Neural progenitor cell (in vitro differentiated cells): ENCODE measurements at places on chromosomes 4 and X.

- DNase-seq = no peak
Observed at GRCh38 chr4:139978692-139979091, 175.3 kb downstream of the MAML3 start.

DNA sequence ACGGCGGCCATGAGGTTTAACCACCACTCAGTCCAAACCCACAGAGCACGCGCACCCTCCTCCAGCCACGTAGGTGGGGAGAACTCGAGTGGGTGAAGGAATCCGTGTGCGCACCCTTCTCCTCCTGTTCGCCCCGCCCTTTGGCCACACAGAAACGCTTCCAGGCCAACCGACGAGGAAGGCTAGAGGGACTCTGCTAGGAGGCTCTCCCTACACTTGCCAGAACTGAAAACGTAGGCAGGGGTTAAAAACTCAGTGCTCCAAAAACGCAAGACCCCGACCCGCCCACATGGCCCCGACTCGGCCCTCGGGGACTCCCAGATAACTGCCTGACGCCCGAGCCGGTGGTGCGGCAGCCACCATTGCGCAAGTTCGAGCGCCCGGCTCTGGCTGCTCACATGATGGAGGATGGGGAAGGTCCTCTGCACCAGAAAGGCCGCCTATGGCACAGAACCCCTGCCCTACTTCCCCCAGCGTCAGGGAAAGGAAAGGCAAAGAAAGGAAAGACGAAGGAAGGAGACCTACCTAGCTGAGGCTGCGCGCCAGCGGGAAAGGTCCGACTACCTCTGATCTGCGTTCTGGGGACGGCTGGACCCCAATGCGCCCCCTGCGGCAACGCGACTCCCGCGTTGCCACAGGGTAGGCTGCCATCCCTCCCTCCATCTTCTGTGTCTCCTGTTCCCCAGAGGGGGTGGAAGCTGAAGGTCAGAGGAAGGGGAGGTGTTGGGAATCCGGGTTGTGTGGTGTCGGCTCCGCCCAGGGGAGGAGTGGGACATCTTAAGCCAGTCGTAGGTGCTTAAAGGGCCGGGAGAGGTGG, 201.9 kb upstream of the AGTR2 start:
- peak; percentile 87 for DNase-seq

DNA sequence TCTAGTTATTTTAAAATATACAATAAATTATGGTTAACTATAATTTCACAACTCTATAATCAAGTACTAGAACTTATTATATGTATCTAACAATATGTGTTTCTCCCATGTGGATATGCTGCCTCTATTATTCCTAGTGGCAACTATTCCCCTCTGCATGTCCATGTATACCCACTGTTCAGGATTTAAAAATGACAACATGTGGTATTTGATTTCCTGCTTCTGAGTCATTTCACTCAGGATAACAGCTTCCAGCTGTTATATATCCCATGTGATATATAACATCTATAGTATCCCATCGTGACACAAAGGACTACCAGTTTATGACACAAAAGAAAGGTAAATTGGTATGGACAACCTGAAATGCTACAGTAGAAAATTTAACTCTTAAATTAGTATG, 167.4 kb upstream of the TACR3 start:
- no peak for DNase-seq

GRCh38 chr4:130336585-130337217, 1240.7 kb downstream of the C4orf33 start:
- DNase-seq = peak; percentile 23

- DNase-seq = peak; percentile 43
Observed at GRCh38 chr4:2811830-2812611, 19.1 kb downstream of the SH3BP2 start.

GRCh38 chrX:119389214-119389613, 9.9 kb upstream of the SLC25A43 start:
- no peak for DNase-seq

DNA sequence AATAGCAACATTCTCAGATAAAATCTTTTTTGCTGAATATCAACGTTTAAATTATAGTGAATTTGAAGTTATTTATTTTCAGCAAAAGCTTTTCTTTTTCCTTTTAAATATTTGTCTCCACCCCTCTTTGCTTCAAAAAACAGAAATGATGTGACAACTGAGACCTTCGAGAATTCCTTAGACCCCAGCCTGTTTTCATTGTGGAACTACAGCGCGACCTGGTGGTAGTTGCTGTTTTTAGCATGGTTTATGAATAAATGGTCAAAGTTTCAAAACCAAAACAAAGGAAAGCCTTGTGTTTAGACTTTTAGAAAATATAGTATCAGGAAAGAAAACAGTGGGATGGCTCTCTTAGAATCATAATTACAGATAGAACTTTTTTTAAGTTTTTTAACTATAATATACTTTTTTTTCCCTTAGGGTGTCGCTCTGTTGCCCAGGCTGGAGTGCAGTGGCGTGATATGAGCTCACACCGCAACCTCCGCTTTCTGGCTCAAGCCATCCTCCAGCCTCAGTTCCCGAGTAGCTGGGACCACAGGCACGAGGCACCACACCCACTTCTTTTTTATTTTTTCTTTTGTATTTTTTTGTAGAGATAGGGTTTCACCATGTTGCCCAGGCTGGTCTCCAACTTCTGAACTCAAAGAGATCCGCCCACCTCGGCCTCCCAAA, 26.8 kb upstream of the TMEM184C start:
- DNase-seq = peak; percentile 76

GRCh38 chr4:144788469-144788868, 142.5 kb downstream of the HHIP start:
- no peak for DNase-seq

- DNase-seq = no peak
Observed at GRCh38 chr4:94181815-94182214, 25.9 kb upstream of the SMARCAD1 start.

- no peak for DNase-seq
Observed at GRCh38 chr4:123455360-123455759, 58.8 kb downstream of the SPRY1 start.

DNA sequence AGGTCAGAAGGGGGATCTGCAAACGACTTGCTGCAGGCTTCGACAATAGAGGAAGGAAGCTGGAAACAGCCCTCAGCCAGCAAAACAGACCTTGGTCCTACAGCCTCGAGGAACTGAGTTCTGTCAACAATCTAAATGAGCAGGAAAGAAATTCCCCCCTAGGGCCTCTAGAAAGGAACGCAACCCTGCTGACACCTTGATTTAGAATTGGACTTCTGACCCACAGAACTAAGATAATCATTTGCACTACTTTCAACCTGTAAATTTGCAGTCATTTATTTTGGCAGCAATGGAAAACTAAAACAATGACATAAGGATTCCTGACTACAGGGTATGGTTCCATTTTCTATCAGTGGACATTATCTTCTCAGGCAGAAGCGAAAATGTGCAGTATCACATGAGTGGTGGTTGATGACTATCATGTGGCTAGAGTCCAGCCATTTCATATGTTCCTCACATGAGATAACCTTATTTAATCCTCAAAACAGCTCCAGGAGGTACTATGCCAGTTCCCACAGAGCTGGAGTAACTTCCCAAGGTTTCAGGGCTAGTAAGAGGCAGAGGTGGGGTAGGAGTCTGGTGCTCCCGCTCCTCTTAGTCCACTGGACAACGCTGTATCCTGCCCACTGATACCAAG, 61.6 kb downstream of the SAT1 start:
- no peak for DNase-seq

GRCh38 chrX:135484641-135485289, 35.7 kb upstream of the INTS6L start:
- DNase-seq = peak; percentile 31

GRCh38 chrX:97189668-97190067, 306.0 kb downstream of the RPA4 start:
- DNase-seq = no peak

DNA sequence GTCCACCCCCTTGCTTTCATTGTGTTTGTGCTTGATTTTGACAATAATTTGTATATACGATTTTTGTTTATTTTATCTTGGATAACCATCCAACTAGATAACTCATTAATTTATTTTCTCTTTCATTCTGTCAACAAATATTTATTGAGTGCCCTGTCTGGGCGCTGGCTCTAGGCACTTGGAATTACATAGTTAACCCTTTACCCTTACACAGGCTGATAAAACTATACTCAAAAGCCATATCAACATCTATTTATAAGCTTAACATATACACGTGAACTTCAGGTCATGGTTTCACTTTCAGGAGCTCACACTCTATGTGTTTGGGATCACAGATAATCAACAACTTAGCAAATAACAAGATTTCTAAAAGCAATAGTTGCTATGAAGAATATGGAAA, 226.3 kb upstream of the PPARGC1A start:
- DNase-seq = no peak

DNA sequence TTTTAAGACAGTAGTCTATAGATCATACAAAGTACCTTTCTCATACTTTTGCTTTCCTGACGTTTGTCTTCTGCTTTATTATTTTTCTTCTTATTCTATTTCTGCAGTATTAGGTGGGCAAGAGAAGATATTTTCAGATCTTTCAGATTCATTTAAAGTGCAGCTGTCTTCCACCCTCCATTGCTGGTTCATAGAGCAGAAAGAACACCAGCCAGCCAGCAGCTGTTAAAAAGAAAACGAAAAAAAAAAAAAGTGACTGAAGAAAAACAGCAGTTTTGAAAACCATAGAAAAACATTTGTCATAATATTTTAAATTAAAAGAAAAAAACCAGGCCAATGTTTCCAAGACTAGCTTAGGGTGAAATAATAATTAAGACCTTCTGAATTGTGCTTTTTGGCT, 42.9 kb downstream of the SMAD1 start:
- no peak for DNase-seq

DNA sequence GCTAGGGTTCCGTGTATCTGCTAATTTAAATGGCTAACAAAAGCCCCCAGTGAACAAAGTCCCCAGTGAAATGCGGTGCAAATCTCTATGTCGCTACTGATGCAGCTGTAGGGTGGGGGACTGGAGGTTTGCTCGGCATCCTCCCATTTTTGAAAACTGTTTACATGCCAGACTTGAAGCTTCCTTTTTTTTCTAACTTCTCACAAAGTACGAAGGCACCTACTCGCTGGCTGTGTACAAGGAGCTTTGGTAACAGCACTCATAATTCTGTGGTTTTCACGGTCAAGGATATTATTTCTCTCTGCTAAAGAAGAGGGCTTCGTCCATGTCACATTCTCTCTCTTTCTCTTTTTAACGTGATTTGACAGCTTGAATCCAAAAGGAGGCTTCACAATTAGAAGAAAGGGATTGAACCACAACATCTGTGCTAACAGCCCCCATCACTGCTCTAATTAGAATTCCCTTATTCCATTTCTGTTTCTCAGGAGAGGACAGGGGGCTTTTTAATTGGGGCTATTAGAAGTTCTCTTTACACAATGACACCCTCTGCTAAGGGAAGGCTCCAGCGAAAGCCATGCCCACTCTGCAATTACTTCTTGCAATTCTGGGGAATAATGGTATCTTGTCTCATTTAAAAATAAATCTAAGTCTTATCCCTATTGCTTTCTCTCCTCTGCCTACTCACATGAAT, 46.7 kb downstream of the TMEM156 start:
- DNase-seq = peak; percentile 52

GRCh38 chrX:121781991-121782390, 734.6 kb downstream of the GLUD2 start:
- no peak for DNase-seq

DNA sequence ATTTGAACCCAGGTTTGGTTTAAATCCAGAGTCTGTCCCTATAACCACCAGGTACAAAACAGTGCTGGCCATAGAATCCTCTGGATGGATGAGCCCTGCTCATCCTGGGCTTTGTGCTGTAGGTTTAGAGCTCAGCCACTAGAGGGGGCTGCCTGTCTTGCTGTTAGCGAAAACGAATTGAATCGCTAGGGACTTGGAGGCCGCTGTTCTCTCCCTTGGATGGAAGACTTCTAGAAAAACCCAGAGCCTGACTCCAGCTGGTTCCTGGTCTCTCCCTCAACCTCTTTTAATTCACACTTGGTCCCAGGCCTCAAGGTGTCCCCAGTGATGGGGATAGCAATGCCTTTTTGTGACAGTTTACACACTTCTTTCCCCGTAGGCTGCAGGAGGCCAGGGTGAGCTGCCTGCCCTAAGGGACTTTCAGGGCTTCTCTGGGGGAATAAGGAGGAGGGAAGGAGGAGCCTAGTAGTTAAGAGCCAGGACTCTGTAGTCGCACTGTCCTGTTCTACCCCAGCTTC, 8.7 kb downstream of the RIPPLY1 start:
- DNase-seq = peak; percentile 81

GRCh38 chrX:106932492-106932923, 12.3 kb downstream of the CLDN2 start:
- DNase-seq = no peak

GRCh38 chr4:127997534-127998388, 32.6 kb downstream of the ABHD18 start:
- DNase-seq = no peak

- DNase-seq = no peak
Observed at GRCh38 chrX:81336455-81337152, 134.7 kb downstream of the SH3BGRL start.

- DNase-seq = no peak
Observed at GRCh38 chrX:134695999-134696398, 37.7 kb upstream of the PLAC1 start.

DNA sequence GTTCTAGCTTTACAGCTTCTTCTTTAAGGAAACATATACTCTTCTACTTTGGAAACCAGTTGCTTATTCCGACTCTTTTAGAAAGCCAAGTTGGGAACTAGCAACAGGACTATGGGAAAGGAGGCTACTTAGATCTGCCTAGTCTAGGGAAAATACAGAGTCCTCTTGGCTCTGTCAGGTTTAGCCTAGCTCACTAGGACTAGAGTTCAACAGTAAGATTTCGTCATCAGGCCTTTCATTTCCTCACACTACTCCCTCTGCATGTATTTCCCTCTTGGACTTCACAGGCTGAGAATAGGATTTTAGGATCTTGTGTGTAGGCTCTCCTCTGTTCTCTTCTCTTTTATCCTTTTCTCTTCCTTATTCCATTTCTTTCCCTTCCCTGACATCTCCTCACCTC, 409.8 kb downstream of the AR start:
- DNase-seq = no peak

DNA sequence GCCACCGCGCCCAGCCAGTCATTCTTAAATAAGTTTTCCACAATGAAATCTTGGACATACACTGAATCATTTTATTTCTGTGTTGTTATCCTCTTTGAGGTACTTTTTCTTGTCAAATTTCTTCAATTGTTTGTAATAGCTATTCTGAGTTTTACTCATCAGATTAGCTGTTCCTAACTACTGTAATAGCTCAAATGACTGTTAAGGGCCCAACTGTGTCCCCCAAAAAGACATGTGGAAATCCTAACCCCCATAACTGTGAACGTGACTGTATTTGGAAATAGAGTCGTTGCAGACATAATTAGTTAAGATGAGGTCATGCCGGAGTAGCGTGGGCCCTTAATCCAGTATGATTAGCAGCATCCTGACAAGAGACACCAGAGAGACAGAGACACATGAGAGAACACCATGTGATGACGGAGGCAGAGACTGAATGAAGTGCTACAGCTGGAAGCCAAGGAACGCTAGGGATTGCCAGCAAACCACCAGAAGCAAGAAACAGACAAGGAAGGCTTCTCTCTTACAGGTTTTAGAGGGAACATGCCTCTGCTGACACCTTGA, 22.9 kb downstream of the ACOT9 start:
- DNase-seq = no peak

- DNase-seq = no peak
Observed at GRCh38 chrX:96824166-96824565, 59.5 kb upstream of the RPA4 start.

- no peak for DNase-seq
Observed at GRCh38 chr4:87009095-87009648, 74.4 kb downstream of the AFF1 start.

GRCh38 chr4:9832640-9833039, 51.2 kb downstream of the DRD5 start:
- DNase-seq = no peak
